Activated T-cell treated with anti-CD3 and anti-CD28 coated beads for 48 hours (primary cell): ENCODE measurements at places on chromosomes 6 and 20.

DNA sequence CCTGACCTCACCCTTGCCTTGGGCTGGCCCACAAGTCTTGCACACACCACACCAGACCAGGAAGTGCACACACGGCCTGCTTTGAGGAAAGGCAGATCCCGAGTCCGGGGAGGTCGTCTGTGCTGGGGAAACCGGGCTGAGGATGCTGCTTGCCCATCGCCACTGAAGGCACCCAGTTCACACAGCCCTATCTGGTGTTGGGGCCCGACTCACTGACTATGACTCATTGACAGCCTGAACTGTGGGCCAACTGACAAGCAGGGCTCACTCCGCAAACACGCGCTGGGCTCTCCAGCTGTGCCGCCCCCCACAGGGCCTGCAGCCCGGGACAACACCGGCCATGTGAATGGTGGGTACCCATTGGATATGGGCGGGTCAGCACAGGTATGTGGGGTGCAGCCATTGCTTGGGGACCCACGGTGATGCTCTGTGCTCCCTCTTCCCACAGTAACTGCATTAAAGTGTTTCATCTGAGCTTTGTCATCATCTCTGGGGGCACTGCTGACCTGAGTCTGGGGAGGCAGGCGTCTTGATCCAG lies 1.6 kb downstream of the SAMD10 start:
- DNase-seq: peak; percentile 58

DNA sequence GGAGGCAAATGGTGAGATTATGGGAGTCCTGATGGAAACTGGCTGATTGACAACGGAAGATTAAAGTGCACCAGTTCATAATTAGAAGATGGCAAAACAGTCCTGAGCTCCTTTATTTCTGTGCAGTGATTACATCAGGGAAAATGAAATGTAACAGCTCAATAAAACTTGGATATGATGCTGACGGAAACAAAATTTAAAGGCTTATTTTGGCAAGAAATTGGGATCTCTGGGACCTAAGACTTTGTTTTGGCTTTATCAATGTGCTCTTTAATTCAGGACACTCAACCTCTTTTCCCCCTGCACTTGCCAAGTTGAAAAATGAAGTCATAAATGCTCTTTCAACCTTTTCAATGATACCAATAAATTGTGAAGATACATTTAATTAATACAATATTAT lies 226.8 kb downstream of the C6orf118 start:
- DNase-seq: no peak

GRCh38 chr6:42846505-42846904 lies 32.9 kb upstream of the RPL7L1 start:
- no peak for DNase-seq

- DNase-seq: no peak
Observed at GRCh38 chr20:56691325-56691998, 62.4 kb downstream of the TFAP2C start.

DNA sequence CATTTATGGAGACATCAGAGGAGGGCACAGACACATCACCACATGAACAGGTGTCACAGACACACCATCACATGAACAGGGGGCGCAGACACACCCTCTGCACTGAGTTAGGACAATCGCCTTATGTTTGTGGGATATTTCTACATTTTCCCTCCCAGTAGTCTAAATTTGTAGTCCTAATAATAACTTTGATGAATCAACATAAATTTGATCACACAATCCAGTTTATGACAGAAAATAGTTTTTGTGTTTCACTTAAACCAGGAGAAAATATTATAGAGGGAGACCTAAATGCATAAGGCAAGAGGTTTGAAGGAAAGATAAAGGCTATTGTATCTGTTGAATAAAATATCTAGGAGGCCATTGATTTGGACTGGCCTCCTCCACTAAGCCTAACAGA lies 195.7 kb downstream of the GPX5 start:
- DNase-seq: no peak
